ENCODE measurements at places on chromosomes 5 and 9.

DNA sequence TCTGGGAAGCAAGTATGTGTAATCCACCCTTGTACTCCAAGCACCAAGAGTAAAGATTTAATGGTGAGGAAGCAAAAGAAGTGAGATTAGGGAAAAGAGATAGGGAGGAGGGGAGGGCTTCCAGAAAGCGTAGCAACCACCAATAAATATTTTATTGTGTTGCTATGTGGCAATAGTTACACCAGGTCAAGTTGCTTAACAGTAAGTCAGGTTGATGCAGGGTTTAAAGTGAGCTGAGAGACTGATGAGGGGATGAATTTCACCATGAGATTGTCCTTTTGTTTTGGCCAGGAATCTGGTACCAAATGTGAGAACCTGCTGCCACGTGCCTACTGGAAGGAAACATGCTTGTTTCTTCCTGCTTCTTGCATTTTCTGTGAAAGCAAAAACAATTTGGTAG, 62.7 kb downstream of the PCSK5 start:
- H3K27ac ChIP-seq: no peak overlapping the region
- H3K4me3 ChIP-seq: no peak overlapping the region
- H3K4me1 ChIP-seq: no peaks in the 10 kb centered on the region

DNA sequence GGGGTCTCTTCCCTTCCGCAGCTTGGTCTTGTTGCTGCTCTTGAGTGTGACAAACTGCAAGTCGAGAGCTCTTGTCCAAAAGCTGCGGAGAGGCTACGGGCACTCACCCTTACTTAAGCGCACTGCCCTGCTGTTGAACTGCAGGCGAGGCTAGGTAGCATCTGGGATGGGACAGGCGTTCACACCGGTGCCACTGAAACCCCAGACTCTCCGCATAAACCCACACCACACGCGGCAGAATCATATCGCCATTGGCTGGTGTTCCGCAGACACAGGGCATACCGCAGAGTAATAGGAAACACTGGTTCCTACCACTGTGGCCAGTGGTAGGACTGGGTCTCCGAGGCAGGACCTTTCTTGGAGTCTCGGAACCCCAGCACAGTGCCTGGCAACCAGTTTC, 2.2 kb upstream of the NPR3 start:
- peaks cover 41% of the 10 kb centered on the region for H3K27me3 ChIP-seq

GRCh38 chr9:124831642-124832364, 21.5 kb upstream of the WDR38 start:
- peaks cover 3% of the 10 kb centered on the region for H3K4me1 ChIP-seq
- H3K4me3 ChIP-seq: no peak overlapping the region
- H3K27ac ChIP-seq: no peak overlapping the region
- no peaks in the 10 kb centered on the region for H3K27me3 ChIP-seq
- no peaks in the 10 kb centered on the region for H3K36me3 ChIP-seq
- DNase-seq: no peak

DNA sequence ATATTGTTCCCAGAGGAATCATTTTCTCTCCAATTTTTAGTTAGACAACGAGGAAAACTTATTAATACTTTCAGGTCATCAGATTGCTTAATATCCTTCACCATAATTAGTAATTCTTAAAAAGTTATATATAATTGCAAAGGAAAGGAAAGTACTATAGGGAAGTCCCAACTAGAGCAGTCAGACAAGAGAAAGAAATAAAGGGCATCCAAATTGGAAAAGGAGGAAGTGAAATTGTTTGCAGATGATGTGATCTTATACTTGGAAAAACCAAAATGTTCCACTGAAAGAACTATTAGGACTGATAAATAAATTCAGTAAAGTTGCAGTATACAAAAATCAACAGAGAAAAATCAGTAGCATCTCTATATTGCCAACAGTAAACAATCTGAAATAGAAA, 223.5 kb upstream of the MEF2C start:
- no peaks in the 10 kb centered on the region for H3K36me3 ChIP-seq
- DNase-seq: no peak
- no peak overlapping the region for H3K4me3 ChIP-seq
- no peaks in the 10 kb centered on the region for H3K4me1 ChIP-seq
- H3K27me3 ChIP-seq: no peaks in the 10 kb centered on the region
- H3K27ac ChIP-seq: no peak overlapping the region

GRCh38 chr9:131629825-131630204, 84.5 kb downstream of the PRRT1B start:
- peaks cover 18% of the 10 kb centered on the region for H3K4me1 ChIP-seq
- H3K27me3 ChIP-seq: no peaks in the 10 kb centered on the region
- no peak for DNase-seq
- no peak overlapping the region for H3K4me3 ChIP-seq

GRCh38 chr9:124551472-124552272, 44.5 kb upstream of the NR5A1 start:
- H3K36me3 ChIP-seq: peaks cover 2% of the 10 kb centered on the region
- peak; percentile 33 for DNase-seq
- H3K27me3 ChIP-seq: no peaks in the 10 kb centered on the region
- peaks cover 2% of the 10 kb centered on the region for H3K4me1 ChIP-seq

GRCh38 chr5:142202282-142202681, 93.7 kb downstream of the NDFIP1 start:
- H3K36me3 ChIP-seq: no peaks in the 10 kb centered on the region
- H3K27ac ChIP-seq: no peak overlapping the region
- H3K4me3 ChIP-seq: no peak overlapping the region

DNA sequence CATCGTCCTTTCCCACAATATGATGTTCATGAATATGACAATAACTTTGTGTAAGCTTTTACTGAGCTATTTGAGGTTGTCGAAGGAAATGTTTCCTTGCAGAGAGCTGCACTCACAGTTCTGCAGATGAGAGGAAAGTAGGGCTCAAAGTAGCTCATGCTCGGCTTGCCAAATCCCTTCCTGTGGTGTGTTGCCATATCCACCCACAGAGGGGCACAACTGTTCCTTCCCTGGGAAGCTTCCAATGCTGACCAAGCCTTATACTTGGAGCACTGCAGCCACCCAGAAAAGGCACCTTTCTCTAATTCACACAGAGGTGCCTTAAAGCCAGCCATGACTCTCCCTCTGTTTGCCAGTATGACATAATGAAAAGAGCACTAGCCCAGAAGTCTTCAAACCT, 390.3 kb downstream of the CAAP1 start:
- no peaks in the 10 kb centered on the region for H3K27me3 ChIP-seq
- no peak for DNase-seq
- H3K36me3 ChIP-seq: no peaks in the 10 kb centered on the region
- H3K27ac ChIP-seq: no peak overlapping the region
- H3K4me1 ChIP-seq: no peaks in the 10 kb centered on the region
- H3K4me3 ChIP-seq: no peak overlapping the region
